ENCODE measurements at places on chromosomes 11 and 22.

DNA sequence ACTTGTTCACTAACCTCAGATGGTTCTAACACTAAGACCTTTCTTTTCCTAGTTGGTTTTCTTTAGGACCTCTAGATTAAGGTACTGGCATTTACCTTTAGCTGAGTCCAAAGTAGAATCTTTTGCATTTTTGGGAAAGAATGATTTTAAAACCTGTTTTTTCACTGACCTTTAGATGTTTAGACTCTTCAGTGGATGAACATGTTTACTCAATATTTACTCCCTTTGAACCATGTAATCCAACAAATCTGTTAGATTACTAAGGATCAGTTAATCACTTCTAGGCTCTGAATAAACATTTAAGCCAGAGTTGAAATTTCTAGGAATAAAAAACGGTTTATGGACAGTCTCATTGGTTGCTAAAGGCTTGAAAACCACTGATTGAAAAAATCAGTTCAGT lies 6.2 kb downstream of the TMEM135 start:
- no peak for DNase-seq

GRCh38 chr22:31490496-31490925 lies 869 bp upstream of the EIF4ENIF1 start:
- peak; percentile 77 for DNase-seq

- peak; percentile 30 for DNase-seq
These were observed 49.3 kb upstream of the RDX start for GRCh38 chr11:110345743-110346142.

DNA sequence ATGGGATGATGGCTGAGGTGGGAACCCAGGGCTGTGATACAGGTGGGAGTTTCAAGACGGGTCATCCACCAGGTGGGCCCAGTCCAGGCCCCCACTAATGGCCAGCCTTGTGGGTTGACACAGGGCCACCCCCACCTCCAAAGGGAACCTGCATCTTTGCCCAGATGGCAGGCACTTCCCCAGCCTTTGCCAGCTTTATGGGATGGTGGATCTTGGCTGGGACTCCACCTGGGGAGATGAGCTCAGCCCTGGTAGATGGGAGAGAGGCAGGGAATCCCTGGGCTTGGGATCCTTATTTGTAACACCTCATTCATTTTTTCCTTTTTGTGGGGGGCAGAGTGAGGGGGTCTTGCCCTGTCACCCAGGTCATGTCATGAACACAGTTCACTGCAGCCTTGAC lies 33.4 kb downstream of the CD82 start:
- no peak for DNase-seq

GRCh38 chr11:47104261-47104950 lies 72.3 kb downstream of the ARFGAP2 start:
- DNase-seq, result no peak

DNA sequence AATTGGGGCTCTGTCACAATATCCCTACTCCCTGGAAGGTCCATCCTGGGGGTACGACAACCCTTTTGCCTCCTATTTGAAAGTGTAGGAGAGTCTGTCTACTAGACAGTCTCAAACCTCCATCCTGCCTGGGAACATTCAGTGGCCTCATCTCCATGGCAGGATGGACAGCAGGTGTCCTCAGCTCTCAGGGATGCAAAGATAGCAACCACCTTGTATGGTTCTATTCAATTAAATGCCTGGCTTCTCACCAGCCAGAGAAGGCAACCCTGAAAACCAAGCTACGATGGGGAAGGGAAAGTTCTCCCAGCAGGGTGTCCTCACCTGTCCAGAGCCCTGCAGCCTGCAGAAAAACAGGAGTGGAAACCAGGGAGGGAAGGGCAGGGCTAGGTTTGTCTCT lies 164.9 kb downstream of the MIAT start:
- DNase-seq, result no peak

DNA sequence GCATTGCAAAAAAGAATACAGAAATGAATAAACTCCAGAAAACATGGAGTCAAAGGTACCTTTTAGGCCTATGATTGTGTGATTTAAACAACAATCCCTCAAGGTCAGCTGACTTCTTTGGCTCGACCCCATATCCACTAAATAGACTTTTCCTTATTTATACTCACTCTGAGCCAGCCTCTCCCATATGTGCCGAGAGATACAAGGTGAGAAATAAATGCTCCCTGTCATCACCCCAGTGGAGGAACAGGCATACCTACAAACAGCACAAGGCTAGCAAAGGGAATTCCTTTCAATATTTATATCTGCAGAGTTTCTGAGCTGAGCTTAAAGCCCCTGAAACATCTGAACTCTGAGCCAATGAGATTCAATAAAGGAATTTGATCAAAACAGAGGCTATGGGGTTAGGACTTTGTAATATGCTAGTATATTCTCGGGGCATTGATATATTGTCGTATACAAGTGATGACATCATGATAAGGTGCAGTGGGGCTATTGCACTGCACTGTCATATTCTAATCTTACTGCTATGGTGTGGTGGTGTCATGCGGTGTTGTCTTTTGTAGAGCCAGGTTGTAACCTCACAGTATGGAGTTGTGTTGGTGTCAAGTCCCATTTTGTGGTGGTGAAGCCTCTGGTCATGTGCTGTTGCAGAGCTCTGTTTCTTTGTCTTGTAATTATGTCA lies 56.0 kb upstream of the GALNT18 start:
- DNase-seq, result no peak

DNA sequence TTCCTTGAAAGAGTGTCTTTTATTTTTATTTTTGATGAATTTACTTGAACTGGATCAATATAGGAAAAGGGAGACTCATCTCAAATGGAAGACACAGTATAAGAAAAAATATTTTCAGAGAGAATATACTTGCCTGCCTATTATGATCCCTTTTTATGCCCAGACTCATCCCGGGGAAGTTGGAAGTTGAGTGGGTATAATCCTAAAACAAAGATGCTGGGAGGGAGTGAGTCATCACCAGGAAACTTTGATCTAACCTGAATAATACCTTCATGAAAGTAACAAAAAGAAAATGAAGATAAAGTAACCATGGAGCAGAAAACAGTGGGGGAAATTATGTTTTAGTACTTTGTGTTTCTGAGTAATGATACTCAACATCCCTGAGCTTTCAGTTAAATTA lies 1514.0 kb downstream of the FAM181B start:
- no peak for DNase-seq

DNA sequence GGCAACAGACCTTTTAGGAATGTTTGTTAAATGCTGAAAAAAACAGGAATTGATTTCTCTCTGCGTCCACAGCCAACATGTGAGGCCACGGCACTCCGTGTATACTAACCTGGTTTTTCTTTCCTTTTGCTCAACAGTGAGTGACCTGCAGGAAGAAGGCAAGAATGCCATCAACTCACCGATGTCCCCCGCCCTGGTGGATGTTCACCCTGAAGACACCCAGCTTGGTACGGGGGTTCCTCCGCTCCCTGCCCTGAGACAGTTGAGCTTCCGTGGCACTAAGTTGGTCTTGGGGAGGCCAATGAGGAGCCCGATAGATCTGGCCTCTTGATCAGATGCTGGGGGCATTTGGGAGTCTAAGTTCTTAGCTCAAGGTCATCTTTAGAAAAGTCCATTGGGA lies 69.7 kb downstream of the PARVB start:
- DNase-seq, result no peak

GRCh38 chr11:134466610-134467567 lies 54.8 kb upstream of the B3GAT1 start:
- DNase-seq, result peak; percentile 35

DNA sequence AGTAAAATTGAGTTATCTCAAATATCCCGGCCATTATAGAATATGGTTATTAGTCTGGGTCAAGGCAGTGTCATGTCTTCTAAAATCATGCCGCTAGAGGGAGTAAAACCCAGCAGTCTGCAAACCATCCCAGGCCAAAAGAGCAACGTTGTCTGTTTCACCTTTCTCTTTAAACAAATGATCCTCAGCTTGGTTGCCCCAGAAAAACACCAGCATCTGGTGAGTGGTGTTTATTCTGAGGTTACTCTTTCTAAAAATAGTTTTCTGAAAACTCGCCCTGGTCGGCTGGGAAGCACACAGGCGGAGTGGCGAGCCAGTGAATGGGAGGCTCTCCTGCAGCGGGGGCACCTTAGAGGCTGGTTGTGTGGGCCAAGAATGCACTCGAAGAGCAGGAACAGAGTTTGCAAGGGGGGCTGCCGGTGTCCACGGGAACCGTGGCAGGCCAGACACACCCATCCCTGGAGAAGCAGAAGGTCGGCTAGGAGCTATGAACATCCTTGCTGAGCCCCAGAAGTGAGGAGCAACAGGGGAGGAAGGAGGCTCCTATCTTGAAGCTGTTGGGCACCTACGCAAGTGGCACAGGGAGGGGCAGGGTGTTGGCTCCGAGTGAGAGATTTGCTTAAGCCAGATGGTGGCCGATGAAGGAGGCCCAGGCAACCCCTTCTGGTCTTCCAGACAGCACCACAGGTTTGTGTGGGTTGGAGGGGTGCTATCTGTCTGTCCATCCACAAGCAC lies 297.1 kb downstream of the ETS1 start:
- DNase-seq, result peak; percentile 21

Measured in HepG2 (cell line).